ENCODE measurements at places on chromosomes 4 and X.
A peak's percentile ranks its signal among the peaks of the same experiment; 100 is the strongest.

DNA sequence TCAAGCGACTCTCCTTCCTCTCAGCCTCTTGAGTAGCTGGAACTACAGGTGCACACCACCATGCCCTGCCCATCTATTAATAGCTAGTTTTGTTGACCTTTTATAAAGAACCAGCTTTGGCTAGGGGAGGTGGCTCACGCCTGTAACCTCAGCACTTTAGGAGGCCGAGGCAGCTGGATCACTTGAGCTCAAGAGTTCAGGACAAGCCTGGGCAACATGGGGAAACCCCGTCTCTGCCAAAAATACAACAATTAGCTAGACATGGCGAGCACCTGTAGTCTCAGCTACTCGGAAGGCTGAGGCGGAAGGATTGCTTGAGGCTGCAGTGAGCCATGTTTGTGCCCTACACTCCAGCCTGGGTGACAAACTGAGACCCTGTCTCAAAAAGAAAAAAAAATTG is 2.7 kb downstream of the TKTL1 start:
- DNase-seq: no peak

DNA sequence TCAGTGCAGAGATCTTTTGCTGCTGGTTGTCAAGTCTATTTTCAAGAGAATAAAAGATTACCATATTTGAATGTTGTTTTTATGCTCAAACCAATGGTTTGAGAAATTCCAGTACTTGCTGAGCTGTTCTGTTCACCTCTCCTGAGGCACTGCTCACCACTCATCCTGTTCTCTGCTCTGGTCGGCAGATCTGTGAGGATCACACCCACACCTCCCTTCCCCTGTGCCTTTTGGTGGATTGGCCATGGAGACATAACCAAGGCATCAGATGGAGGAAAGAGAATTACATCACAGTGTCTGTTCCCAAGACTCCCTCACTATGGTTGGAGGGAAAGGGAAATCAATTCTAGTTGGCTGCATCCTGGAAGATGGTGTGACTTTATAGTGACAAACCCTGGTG is 391.6 kb downstream of the ARHGAP24 start:
- DNase-seq: no peak

GRCh38 chr4:137655302-137655701 is 123.0 kb upstream of the PCDH18 start:
- DNase-seq: no peak

- DNase-seq: no peak
These were observed 53.7 kb upstream of the HPF1 start for GRCh38 chr4:169811476-169811875.

GRCh38 chr4:184408684-184409081 is 65.7 kb downstream of the IRF2 start:
- DNase-seq: no peak

DNA sequence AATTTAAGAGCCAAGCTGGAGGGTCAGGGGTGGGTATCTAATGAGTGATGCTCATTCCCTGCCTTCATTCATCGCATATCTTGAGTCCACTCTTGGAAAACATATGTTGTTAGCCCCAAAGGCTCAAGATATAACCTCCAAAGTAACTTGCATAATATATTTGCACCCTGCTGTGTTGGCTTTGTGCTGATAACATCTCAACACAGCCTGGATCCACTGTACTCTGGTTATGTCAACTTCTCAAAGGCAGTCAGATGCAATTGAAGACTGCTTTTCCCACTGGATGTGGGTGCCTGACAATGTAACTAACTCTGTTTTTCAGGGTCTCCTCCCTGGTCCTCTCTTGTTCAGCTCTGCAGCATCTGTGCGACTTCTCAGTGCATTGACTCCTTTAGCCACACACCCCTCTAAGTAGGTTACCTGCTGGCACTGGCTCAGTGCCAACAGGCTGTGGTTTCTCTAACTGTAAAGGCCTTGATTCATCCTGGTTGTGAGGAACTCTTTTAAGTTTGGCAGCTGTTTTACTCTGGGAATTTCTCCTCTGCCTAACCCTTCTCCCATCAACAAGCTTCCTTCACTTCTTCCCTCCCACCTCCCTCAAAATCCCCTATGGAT is 28.1 kb downstream of the SLC16A2 start:
- DNase-seq: peak; percentile 4

DNA sequence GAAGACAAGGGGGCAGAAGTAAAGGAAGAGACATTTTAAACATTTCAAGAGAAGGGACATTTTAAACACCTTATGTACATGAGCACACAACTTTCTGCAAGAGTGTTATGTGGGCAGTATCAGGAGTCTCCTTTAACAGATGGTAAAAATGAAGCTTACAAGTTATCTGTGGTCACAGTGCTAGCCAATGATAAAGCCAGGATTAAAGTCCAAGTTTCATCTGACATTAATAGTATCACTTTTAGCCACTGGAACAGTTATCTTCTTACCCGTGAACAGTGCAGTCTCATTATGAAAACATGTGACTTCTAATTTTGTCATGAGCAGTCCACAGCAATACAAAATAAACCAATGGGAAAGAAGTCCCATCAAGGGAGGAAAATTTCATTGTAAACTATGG is 627.9 kb upstream of the AGA start:
- no peak for DNase-seq

DNA sequence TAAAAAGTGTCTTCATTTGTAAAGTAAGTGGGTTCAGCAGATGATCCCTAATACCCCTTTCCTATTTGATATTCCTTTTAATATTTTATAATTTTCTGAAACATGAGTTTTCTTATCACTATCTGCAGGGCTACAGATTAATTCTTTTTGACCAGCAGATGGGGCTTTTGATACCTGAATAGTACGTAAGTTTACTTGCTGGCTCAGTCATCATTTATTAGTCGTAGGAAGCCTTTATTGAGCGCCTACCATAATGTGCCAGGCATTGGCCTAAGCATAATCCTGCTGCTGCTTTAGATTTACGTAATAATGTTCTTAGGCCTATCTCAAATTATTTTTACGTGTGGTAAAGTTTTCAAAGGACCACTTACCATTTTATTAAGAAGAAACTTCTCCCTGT is 33.1 kb downstream of the OSTC start:
- no peak for DNase-seq

DNA sequence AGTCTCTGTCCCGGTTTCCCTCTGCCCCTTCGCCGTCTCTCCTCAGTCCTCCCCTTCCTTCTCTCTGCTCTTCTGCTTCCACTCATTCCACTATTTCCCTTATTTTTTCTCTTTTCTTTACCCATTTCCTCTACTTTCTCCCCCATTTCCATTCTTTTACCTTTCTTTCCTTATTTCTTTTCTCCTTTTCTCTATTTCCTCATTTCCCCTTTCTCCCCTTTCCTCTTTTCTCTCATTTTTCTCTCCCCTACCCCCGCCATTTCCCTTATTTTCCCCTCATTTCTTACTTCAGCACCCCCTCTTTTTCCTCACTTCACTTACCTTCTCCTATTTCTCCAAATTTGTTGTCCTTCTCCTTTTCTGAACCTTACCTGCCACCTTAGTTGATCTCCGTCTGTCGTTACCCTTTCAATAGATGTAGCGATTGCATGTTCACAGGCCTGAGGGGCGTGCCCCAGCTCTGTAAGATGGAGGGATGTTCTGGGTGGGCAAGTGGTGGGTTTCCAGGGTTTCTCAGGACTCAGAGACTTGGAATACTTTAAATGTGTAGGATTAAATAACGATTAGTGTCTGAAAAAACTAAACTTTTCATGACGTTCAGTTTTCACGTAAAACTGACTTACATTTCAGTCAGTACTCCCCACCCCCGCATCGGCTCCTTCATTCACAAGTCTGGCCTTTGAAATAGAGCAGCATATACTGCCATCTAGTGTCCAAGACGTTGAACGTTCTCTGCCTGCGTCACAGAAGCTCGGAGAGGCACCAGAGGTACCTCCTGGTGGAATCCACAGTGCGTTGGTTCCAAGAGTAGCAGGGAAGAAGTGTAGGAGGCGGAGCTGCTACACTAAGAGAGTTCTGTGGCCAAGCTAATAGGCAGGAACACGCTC is 641 bp upstream of the NCBP2L start:
- DNase-seq: peak; percentile 61

DNA sequence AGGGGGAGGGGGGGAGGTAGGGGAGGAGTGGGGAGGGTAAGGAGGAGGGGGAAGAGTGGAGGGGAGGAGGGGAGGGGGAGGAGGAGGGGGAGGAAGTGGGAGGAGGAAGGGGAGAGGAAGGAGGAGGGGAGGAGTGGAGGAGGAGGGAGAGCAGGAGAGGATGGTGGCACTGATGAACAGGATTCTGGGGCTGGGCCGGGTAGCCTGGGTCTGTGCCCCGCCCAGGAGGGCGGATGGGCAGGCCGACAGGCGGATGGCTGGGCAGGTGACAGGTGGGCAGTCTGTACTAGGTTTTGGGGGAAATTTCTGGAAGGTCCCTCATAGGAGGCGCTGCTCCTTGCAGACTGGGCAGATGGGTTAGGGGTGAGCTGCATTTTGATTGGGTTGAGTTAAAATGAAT is 66.0 kb upstream of the ADRA2C start:
- no peak for DNase-seq

DNA sequence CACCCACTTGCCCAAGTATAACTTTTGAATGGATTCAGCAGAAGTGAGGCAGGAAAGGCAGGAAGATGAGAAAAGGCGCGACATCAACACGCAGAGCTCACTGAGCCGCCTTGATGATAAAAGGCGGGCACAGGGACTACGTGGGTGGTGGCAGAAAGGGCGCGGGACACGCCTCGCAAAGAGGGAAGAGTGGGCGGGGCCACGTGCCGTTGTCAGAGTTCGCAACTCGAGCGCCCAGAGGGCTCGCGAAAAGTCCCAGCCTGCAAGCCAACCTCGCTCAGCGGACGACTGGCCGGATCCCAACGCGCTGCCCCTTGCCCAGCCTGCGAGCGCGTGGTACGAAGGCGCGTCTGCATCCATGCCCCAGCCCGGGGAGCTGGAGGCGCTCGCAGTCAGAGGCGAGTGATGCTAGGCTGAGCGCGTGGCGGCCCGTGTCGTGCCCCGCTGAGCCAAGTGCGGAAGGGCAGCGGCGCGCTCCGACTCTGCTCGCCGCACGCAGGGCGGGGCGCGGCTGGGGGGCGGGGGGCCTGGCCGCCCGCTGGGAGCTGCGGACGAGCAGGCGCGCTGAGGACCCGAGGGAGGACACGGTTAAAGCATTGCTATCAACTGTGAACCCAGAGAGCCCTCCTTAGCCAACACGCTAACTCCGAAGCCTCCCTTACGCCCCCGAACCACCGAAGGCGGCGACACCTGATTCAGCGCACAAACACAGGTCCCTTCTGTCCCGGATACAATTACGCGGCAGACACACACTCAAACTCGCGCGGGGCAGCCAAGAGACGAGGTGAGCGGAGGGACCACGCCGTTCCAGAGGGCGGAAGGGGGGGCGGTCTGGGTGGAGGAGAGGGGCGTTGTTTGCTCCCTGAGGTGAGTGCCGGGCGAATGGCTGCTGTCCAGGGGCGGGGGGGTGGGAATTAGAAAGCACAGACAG is at the start of gene UGT8:
TSS of gene UGT8 (plus strand) at position 617 of the 931 bp plus-strand sequence. CDS start 24,074 bp downstream, outside the sequence.
- DNase-seq: peak; percentile 8

GRCh38 chr4:62513306-62513705 is 1313.2 kb downstream of the ADGRL3 start:
- DNase-seq: no peak

GRCh38 chrX:118839334-118839958 is 15.8 kb downstream of the ZCCHC12 start:
- peak; percentile 34 for DNase-seq

- no peak for DNase-seq
These were observed 8.2 kb downstream of the TNIP3 start for GRCh38 chr4:121155893-121156292.

DNA sequence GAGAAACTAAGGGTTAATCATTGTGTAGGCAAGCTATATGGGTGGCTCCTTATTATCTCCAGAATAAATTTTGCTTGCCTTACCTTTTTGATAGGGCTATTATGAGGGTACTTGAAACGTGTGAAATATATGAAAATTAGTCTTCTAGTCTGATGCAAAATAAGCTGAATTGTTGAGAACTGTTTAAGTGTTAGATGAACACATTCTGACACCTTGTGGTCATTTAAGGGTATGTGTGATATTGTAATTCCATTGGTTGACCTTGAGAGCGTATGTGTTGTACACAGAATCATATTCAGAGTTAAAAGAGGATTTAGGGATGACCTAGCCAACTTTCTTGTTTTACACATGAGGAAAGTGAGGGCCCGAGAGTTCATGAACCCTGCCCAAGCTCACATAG is 44.6 kb upstream of the LINC00632 start:
- DNase-seq: no peak

DNA sequence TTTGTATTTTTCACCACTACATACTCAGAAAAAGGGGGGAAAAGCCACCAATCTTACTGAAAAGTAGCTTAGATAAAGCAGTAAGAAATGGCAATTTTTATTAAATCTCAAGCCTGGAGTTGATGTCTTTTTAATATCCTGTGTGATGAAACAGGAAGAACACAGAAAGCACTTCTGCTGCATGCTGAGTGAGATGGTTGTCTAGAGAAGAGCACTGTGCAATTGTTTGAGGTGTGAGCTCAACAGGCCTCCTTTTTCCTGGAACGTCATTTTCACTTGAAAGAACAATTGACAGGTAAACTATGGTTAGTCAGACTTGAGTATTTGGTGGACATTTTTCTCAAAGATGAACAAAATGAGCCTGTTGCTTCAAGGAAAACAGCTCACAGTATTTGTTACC is 73.9 kb downstream of the RTL5 start:
- no peak for DNase-seq

GRCh38 chrX:46381630-46382029 is 163.6 kb downstream of the ZNF674 start:
- no peak for DNase-seq

DNA sequence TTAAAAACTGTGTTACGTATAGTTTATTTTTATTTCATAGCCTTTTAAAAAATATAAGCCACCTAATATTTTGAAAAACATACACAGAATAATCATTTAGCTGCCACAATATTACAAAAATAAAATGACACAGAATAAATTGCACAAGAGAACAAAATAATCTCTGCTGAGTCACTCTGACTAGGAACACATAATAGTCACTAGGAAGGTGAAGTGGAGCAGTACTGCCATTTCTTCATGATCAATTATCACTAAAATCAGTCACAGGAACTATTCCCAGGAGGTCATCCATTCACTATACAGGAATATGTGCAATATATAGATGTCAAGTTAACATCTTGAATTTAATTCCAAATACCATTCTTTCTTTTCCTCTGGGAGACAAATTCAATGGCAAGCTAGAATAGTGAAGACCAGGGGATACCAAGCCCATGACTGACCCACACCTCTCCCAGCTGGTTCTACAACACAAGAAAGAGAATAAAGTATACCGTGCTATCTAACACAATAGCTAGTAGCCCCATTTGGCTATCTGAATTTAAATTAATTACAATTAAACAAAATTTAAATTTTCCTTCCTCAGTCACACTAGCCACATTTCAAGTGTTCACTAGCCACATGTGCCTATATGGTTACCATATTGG is 5.9 kb downstream of the SMIM43 start:
- DNase-seq: no peak

- no peak for DNase-seq
These were observed 20.6 kb downstream of the MAGEC1 start for GRCh38 chrX:141924293-141924692.

GRCh38 chrX:109374262-109374960 is 107.5 kb downstream of the GUCY2F start:
- DNase-seq: no peak

- no peak for DNase-seq
These were observed 1.9 kb upstream of the AKAP17A start for GRCh38 chrX:1589356-1590130.

Measured in activated T-helper 9 cell treated with anti-CD3 and anti-CD28 coated beads, Interleukin-2, amount 50 U/mL, for 16 hours (primary cell).